ENCODE measurements at places on chromosomes 5 and 9.

DNA sequence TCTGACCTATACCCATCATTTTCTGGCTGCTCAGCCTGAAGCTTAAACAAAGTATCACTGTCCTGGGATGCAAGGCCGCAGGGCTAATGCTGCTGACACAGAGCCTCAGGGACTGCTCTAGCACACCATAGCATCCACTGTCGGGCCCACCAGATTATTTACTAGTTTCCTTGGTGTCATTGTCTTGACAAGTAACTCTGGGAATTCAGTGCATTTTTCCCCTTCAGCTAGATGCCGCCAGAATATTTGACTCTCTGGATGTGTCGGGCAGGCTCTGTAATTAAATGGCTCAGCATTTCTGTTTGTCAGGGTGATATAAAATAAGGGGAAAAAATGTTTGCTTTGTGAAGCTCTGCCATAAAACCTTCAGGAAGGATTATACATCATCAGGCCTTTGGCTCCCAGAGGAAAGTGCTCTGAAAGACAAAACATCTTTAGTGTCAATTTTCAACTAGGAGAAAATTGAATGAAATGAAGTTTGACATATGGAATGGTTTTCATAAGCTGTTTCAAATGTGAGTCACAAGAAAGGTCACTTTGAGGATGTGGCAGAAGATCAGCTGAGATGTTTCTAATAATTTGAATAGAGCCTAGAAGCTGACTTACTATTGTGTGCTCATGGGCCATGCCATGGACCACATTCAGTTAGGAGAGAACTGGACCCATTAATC lies 350.1 kb downstream of the TMEM232 start:
- no peak overlapping the region for H3K27ac ChIP-seq
- no peaks in the 10 kb centered on the region for H3K4me1 ChIP-seq
- DNase-seq: peak; percentile 3
- no peak overlapping the region for H3K4me3 ChIP-seq
- no peaks in the 10 kb centered on the region for H3K27me3 ChIP-seq

DNA sequence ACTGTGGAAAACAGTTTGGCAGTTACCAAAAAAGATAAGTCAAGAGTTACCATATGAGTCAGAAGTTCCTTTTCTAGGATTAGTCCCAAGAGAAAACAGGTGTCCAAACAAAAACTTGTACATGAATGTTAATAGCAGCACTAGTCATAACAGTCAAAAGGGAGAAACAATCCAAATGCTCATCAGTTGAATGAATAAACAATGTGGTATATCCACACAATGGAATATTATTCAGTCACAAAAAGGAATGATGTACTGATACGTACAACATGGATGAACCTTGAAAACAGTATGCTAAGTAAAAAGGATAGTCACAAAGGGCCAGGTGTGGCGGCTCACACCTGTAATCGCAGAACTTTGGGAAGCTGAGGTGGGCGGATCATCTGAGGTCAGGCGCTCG lies 7.9 kb downstream of the ZNF510 start:
- H3K4me3 ChIP-seq: no peak overlapping the region
- peaks cover 98% of the 10 kb centered on the region for H3K36me3 ChIP-seq
- no peak for DNase-seq

DNA sequence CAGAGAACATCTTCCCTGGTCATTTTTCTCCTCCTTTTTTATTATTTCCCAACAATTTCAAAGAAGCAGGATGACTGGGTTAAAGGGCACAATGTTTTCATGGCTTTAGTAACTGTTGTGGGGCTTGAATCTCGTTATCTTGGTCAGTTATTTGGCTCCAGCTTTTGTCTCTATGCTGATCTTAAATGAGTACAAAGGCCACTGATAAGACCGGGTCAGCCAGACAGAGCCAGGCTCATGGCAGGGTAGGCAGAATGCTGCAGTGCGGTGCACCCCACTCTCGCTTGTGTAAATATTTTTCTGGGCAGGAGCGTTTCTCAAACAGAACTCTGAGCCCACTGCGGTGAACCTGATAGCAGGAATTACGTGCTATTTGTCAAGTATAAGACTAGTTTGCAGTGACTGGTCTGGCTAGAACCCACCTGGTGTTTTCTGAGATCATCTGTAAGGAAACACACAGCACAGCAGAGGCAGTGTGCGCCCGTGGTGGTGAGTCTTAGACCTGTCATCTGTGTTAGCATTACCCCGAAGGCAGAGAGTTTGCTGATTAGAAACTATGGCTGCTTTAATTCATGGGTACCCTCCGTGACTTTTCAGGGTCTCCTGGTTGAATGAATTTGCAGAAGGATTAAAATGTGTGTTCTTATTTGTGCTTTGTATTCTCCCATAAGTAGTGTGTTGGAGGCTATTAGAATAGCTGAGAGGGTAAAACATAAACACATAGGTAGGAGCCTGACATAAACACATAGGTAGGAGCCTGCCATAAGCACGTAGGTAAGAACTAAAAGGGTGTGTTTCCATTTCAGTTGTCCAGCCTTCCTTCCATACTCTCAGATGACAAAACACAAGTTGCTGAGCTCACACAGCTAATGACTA lies 158.6 kb upstream of the DMRT1 start:
- no peaks in the 10 kb centered on the region for H3K27me3 ChIP-seq
- peaks cover 7% of the 10 kb centered on the region for H3K36me3 ChIP-seq
- no peak for DNase-seq
- H3K4me1 ChIP-seq: peaks cover 59% of the 10 kb centered on the region
- H3K27ac ChIP-seq: peak overlapping the region; percentile 78

- H3K27ac ChIP-seq: no peak overlapping the region
- no peak for DNase-seq
- H3K4me3 ChIP-seq: no peak overlapping the region
- no peaks in the 10 kb centered on the region for H3K36me3 ChIP-seq
- no peaks in the 10 kb centered on the region for H3K27me3 ChIP-seq
These were observed 459.1 kb downstream of the EBF1 start for GRCh38 chr5:158640593-158640980.

GRCh38 chr5:102411-103043 lies 10.6 kb downstream of the PLEKHG4B start:
- no peak overlapping the region for H3K27ac ChIP-seq
- DNase-seq: no peak
- H3K27me3 ChIP-seq: peaks cover 43% of the 10 kb centered on the region
- H3K4me3 ChIP-seq: no peak overlapping the region
- no peaks in the 10 kb centered on the region for H3K4me1 ChIP-seq

- H3K27me3 ChIP-seq: peaks cover 18% of the 10 kb centered on the region
- H3K36me3 ChIP-seq: no peaks in the 10 kb centered on the region
- no peak for DNase-seq
- no peak overlapping the region for H3K27ac ChIP-seq
These were observed 41.5 kb upstream of the NOTCH1 start for GRCh38 chr9:136587145-136587943.

DNA sequence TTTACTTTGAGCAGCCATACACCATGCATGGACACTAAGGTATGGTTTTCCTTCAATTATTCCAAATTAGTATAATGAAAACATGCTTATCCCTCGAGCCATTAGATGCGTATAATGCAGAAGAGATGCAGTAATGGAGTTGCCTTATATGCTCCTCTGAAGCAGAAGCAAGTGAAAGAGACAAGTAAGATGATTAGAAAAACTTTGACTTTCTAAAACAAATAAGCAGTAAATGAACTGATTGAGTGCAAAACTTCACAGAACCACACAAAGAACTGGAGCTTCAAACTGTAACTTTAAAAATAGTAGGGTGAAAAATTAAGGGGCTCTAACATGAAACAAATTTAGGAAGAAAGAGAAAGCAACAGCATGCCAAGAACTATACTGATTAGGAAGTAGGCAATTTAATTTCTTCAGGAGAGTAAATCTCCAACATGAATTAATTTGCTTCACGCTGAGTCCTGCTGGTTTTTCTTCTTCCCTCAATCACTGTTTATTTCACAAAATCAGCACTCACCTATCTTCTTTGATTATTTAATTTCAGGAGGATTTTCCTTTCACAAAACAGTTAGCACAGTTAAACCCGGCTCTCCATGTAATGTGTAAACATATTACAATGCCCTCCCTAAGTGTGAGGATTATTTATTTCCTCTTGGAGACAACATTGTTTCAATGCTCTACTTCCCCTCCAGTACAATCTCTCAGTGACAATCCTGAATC lies 90.3 kb upstream of the PAM start:
- no peak overlapping the region for H3K27ac ChIP-seq
- no peak for DNase-seq
- no peak overlapping the region for H3K4me3 ChIP-seq
- H3K36me3 ChIP-seq: no peaks in the 10 kb centered on the region
- no peaks in the 10 kb centered on the region for H3K4me1 ChIP-seq

DNA sequence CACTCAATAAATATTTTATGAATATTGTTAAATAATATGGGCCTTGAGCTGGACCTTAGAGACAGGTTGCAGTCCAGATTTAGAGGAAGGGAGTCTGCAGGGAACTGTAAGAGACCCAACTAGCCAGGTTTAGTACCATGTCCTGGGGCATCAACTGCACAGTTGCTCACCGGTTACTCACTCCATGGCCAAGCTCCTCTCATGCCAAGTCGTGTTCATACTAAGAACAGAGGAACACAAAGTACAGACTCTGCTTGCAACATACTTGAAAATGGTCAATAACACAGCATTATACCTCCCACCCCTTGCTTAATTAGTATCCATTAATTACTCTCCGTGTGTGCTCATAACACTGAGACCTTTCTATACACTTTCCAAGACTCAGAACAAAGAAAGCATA lies 317.6 kb upstream of the PIK3R1 start:
- DNase-seq: no peak
- no peak overlapping the region for H3K4me3 ChIP-seq
- H3K4me1 ChIP-seq: no peaks in the 10 kb centered on the region

DNA sequence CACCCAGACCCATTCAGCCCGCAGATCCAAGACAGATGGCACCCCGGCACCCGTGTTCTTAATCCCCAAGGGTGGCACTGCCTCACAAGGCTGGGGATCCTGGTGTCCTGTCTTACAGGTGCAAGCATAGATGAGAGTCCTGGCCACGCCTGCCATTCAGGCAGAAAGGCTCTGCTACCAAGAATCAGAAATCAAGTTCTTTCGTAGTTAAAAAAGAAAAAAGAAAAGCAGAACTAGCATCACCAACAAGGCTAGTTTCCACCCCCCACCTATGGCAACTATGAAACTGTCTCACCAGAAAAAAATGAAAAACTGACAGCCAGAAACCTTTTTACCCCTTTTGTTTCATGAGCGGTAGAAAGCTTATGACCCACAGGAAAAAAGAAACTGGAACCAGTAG lies 170.4 kb downstream of the SYK start:
- no peaks in the 10 kb centered on the region for H3K36me3 ChIP-seq
- peaks cover 4% of the 10 kb centered on the region for H3K27me3 ChIP-seq

- H3K4me1 ChIP-seq: peaks cover 68% of the 10 kb centered on the region
- DNase-seq: peak; percentile 35
- peak overlapping the region; percentile 29 for H3K4me3 ChIP-seq
These were observed 568.9 kb downstream of the CCDC171 start for GRCh38 chr9:16121601-16122286.
